ENCODE measurements at places on chromosomes 5 and 9. TPM values are rescaled to one million over a fixed set of nuclear protein-coding genes. Genes with fewer than 3 reads are reported as not detected.

PCDHB10 gene
- total RNA-seq, result 22.4 TPM

CAMK4 gene
- total RNA-seq, result 95.0 TPM

LHX3 gene
- total RNA-seq, result not detected

C7 gene
- total RNA-seq, result 3.9 TPM

FSD1L gene
- total RNA-seq, result 103 TPM

PCDHGA11 gene
- 18.9 TPM for total RNA-seq

SELENOP gene
- 51.7 TPM for total RNA-seq

WNT8A gene
- 0.23 TPM for total RNA-seq

SLC28A3 gene
- 0.23 TPM for total RNA-seq

MRPS30 gene
- total RNA-seq, result 156 TPM

PCSK1 gene
- 19.1 TPM for total RNA-seq

PMPCA gene
- total RNA-seq, result 32.5 TPM

SMIM33 gene
- total RNA-seq, result not detected

SHOC1 gene
- total RNA-seq, result not detected

All from diencephalon (tissue), 1 donor.